ENCODE measurements at places on chromosomes 4 and X.

GRCh38 chr4:95506264-95506663 is 42.5 kb downstream of the UNC5C start:
- no peak for DNase-seq

DNA sequence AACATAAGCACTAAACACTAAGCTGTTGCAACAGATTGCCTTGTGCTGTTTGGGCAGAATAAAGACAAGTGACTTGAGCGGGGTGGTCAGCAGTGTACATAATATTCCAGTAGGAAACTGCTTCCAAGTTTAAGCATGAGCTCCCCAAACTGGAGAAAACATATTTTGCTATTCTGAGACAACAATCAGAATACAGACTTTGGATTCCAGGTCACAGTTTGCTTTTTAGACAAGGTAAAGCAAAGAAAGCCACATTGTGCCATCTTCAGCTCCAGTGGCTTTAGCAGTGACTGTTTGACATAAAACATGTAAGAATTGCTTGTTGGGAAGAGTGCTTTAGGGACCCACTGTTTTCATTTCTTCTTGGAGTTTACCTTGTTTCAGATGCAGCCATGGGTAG is 136.0 kb downstream of the FNIP2 start:
- no peak for DNase-seq

DNA sequence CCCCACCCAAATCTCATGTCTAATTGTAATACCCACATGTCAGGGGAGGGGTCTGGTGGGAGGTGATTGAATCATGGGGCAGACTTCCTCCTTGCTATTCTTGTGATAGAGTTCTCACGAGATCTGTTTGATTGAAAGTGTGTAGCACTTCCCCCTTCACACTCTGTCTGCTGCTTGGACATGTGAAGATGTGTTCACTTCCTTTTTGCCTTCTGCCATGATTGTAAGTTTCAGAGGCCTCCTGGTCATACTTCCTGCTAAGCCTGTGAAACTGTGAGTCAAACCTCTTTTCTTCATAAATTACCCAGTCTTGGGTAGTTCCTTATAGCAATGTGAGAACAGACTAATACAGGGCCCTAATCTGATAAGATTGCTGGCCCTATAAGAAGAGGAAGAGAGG is 1514.8 kb downstream of the RPA4 start:
- no peak for DNase-seq

DNA sequence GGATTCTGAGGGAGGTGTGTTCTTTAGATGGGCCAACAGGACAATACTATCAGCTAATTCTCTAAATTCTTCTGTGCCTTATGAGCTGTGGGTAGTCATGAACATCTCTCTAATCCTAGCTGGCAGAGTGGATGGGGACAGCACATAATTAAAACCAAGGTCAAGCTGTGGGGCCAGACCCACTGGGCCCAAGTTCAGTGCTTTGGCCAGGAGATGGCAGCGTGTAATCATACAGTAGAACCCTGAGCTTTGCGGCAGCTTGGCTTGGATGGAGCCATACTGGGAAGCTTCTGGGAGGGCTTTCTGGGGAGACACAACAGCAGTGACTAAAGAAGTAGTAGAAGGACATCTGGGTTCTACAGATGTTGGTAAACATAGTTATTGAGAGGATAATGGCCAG is 140.3 kb upstream of the CXCL13 start:
- no peak for DNase-seq

DNA sequence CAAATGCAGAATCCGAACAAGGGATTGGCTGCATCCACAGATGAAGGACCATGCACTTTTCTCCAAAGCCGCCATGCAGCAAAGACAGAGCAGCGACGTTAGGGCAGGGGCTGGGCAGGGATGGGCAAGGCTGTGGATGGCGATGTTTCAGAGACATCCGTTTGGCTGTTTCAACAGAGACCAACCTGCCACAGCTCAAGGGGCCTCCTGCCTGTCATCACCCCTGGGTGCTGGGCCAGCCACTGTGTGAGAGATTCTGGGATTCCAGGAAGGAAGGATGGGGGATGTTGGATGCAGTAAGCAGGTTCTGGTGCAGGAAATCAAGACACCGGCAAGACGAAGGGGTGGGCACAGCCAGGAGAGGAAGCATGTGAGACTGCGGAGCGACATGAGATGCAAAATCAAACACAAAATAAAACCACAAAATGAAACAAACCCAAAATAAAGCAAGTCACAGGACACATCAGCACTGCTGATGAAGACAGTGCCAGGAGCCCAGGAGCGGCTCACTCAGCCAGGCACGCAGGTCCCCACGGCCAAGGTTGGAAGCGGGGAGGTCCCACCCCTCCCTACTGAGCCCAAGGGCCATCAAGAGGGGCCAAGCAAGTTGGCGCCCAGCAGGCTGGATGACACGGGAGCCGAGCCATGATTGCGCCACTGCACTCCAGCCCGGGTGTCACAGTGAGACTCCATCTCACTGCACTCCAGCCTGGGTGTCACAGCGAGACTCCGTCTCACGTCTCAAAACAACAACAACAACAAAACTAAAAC is 68.1 kb downstream of the FAM53A start:
- DNase-seq, result no peak

DNA sequence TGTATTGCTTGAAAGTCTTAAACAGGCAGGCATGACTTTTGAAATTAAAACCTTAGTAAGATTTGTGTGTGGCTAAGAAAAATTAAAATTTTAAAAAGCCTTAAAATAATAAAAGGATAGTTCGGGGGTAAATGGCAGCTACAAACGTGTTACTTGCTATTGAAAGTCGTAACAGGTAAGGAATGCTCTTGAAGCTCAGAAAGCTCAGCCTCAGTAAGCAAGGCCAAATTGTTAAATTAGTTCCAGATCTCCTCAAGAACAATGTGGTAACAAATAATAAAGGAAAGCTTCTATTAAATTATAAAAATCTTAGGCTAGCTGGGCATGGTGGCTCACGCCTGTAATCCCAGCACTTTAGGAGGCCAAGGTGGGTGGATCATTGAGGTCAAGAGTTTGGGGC is 25.5 kb downstream of the PRMT9 start:
- no peak for DNase-seq

- DNase-seq, result no peak
Observed at GRCh38 chr4:95510145-95510544, 38.6 kb downstream of the UNC5C start.

- no peak for DNase-seq
Observed at GRCh38 chr4:16807355-16807754, 91.1 kb downstream of the LDB2 start.

GRCh38 chrX:1589356-1590130 is 1.9 kb upstream of the AKAP17A start:
- DNase-seq, result no peak

DNA sequence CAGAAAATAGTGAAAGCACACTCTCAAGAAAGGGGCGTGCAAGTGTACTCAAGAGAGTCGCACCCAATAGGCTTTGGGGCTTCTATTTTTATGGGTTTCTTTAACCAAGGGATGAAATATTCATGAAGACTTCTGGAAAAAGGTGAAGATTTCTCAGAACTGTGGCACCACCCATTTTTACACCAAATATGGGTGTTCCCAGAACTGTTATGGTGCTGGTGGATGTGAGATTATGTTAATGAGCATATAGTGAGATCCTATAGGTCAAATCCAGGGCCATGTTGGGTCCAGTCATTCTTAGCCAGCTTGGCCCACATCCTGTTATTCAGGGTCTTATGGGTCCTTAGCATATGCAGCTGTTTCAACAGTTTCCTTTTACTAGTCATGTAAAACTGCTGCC is 61.0 kb upstream of the SMIM10 start:
- DNase-seq, result no peak

GRCh38 chr4:3654036-3654807 is 112.0 kb upstream of the ADRA2C start:
- no peak for DNase-seq

GRCh38 chrX:35016051-35016450 is 73.5 kb downstream of the FAM47B start:
- no peak for DNase-seq

GRCh38 chrX:17377091-17377717 is 2.2 kb downstream of the NHS start:
- DNase-seq, result peak; percentile 67

- no peak for DNase-seq
Observed at GRCh38 chr4:148481636-148482035, 39.4 kb upstream of the NR3C2 start.

DNA sequence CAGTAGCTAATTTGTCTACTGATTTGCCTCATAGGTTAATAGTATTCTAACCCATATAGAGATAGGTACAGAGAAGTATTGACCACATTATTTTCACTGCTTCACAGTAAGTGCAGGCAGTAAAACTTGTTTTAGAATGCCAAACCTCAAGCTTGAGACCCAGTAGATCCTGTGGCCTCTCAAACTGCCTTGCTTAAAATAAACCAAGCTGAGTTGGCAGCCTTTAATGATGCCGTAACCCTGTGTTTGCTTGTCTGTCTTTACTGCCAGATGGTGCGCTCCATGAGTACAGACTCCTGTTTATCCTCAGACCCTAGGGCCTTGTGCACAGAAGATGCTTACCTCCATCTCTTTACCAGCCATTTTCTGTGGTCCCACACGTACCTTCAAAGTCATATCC is 50.8 kb downstream of the ANXA3 start:
- no peak for DNase-seq

- no peak for DNase-seq
Observed at GRCh38 chr4:122131562-122132157, 20.5 kb upstream of the BLTP1 start.

DNA sequence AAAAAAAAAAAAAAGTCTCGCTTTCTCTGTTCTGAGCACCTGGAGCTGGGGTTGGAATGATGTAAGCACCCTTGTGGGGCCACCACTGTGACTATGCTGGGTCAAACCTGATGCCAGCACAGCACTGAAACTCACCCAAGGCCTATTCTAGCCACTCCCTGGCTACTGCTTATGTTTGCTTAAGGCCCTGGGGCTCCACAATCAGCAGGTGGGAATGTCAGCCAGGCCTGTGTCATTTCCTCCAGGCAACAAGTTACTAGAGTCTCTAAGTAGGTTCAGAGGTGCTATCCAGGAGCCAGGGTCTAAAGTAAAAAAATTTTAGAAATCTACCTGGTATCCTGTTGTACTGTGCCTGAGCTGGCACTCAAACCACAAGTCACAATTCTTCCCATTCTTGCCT is 1306.8 kb downstream of the STIM2 start:
- DNase-seq, result no peak

GRCh38 chrX:21744060-21744459 is 13.9 kb downstream of the SMPX start:
- DNase-seq, result no peak

GRCh38 chr4:162056990-162057389 is 106.8 kb downstream of the FSTL5 start:
- no peak for DNase-seq

GRCh38 chr4:121072224-121073003 is at the start of gene NDNF:
Gene NDNF (minus strand): TSS chr4:121072535. CDS start chr4:121045837, 26,698 bp downstream.
- peak; percentile 77 for DNase-seq

GRCh38 chrX:38066934-38067333 is 60.6 kb downstream of the SYTL5 start:
- no peak for DNase-seq
